ENCODE measurements at places on chromosomes 11 and 22. TPM values are rescaled to one million over a fixed set of nuclear protein-coding genes. Genes with fewer than 3 reads are reported as not detected.

DNA sequence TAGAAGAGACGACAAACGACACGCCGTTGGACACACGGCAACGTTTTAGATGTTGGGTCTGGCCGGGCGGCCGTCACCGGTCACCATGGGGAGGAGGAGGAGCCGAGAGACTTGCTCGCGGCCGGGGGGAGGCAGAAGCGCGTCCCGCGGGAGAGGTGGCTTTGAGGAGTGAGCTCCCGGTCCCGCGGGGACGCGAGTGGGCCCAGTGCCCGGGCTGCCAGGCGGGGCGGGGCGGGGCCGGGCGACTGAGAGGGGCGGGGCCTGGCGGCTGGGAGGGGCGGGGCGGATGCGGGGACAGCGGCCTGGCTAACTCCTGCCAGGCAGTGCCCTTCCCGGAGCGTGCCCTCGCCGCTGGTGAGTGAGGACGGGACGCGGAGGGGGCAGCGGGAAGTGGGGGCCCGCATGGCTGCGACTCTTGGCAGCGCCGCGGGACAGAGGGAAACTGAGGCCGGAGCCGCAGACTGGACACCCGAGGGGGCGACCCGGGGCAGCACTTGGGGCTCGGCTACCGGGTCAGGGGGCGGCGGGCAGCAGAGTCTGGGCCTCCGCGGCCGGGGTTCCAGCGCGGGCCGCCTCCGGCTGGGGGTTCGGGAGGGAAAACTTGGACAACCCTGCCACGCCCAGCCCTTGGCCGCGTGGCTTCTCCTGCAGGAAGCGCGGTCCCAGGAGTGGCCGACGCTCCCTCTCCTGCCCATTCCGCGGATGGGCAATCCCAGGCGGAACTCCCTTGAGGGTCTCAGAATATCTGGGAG is at the start of gene TSPO:
TSS of gene TSPO (plus strand) at position 309 of the 752 bp plus-strand sequence. CDS start 7,680 bp downstream, outside the sequence.
- H3K4me3 ChIP-seq, result peak within 1 kb of the TSS; percentile 86
- peak within 1 kb of the TSS; percentile 80 for H3K27ac ChIP-seq

DNA sequence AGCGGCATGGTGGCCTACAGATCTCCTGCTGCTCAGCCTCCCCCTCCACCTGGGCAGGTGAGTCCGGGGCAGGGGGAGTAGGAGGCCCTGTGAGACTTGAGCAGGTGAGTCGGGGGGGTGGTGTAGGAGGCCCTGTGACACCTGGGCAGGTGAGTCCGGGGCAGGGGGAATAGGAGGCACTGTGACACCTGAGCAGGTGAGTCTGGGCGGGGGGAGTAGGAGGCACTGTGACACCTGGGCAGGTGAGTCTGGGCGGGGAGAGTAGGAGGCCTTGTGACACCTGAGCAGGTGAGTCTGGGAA is 299.3 kb downstream of the BRD1 start:
- no peaks in the 10 kb centered on the region for H3K4me1 ChIP-seq
- H3K27me3 ChIP-seq, result no peaks in the 10 kb centered on the region
- H3K36me3 ChIP-seq, result peaks cover 6% of the 10 kb centered on the region
- H3K27ac ChIP-seq, result no peak overlapping the region

GRCh38 chr11:133719532-133720235 is 125.6 kb downstream of the SPATA19 start:
- no peaks in the 10 kb centered on the region for H3K36me3 ChIP-seq
- no peak overlapping the region for H3K4me3 ChIP-seq
- DNase-seq, result no peak
- H3K4me1 ChIP-seq, result no peaks in the 10 kb centered on the region
- no peaks in the 10 kb centered on the region for H3K27me3 ChIP-seq

DNA sequence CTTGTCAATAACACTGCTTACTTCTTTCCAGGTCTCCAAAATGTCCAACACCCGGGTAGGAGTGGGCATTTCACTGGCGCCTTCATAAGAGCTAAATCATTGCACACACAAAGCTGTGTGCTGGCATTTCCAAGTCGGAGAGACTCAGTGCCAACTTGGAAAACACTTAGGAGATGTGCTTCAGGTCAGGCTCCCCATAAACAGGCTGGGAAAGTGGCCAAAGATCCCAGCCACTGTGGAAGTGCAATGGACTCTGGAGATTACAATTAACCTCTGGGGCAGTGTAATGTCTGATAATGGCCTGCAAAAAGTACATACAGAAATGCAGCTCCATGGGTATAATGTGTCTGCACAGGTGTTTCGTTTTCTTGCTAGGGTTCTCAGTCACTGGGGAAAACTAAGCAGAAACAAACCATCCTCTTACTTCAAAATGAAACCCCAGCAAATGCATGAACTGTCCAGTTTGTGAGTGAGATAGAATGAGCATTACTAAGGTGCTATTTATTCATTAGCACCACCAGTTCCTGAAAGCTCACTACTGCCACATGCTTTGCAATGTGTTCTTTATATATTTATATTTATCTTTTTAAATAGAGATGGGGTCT is 79.0 kb downstream of the ABTB2 start:
- no peaks in the 10 kb centered on the region for H3K27me3 ChIP-seq
- no peak overlapping the region for H3K27ac ChIP-seq
- no peaks in the 10 kb centered on the region for H3K36me3 ChIP-seq
- H3K4me1 ChIP-seq, result peaks cover 3% of the 10 kb centered on the region
- no peak for DNase-seq

GRCh38 chr11:22927793-22928192 is 67.5 kb upstream of the CCDC179 start:
- no peak overlapping the region for H3K4me3 ChIP-seq
- no peaks in the 10 kb centered on the region for H3K36me3 ChIP-seq
- no peaks in the 10 kb centered on the region for H3K27me3 ChIP-seq
- no peaks in the 10 kb centered on the region for H3K4me1 ChIP-seq
- DNase-seq, result no peak
- no peak overlapping the region for H3K27ac ChIP-seq

DNA sequence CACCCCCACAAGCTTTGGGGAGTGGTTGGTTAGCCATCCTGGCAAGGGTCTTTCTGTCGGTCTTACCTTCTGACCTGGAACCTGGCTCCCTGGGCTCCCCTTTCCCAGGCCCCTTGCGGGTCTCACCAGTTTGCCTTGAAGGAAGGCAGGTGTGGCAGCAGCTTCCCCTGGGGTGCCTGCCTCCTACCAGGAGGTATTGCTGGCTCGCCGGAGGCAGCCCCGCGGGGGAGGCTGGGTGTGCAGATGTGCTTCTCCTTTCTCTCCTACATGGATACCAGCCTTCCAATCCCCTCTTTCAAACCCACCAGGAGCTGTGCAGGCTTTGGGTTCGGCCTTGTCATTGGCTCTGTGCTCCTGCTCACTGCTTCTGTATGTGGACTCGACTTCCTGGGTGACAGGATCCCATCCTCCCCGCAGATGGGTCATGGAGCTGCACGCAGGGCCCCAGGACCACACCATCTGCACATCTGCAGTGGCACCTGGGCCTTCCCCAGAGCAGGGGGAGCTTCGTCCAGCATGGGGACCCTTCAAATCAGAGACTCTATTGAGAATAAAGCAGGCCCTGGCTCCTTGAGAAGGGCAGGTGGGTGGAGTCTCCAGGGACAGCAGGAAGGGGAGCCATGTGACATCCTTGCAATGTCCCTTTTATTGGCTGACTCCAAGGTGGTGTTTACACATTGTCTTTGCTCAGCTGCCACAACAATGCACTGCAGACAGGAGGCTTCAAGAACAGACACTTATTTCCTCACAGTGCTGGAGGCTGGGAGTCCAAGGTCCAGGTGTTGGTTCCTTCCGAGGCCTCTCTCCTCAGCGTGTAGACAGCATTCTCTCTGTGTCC is 592.0 kb downstream of the BRD1 start:
- no peak overlapping the region for H3K27ac ChIP-seq
- H3K4me1 ChIP-seq, result no peaks in the 10 kb centered on the region

GRCh38 chr22:27718186-27719035 is 83.1 kb downstream of the MN1 start:
- no peak overlapping the region for H3K27ac ChIP-seq
- H3K36me3 ChIP-seq, result no peaks in the 10 kb centered on the region
- H3K4me3 ChIP-seq, result no peak overlapping the region

- no peak for DNase-seq
- H3K27me3 ChIP-seq, result no peaks in the 10 kb centered on the region
- H3K4me1 ChIP-seq, result peaks cover 4% of the 10 kb centered on the region
- no peak overlapping the region for H3K4me3 ChIP-seq
- H3K36me3 ChIP-seq, result no peaks in the 10 kb centered on the region
Observed at GRCh38 chr11:1928470-1928890, 9.0 kb downstream of the TNNT3 start.

GRCh38 chr11:1267441-1268100 is 41.9 kb downstream of the TOLLIP start:
- DNase-seq, result no peak
- H3K27ac ChIP-seq, result no peak overlapping the region
- H3K27me3 ChIP-seq, result no peaks in the 10 kb centered on the region

DNA sequence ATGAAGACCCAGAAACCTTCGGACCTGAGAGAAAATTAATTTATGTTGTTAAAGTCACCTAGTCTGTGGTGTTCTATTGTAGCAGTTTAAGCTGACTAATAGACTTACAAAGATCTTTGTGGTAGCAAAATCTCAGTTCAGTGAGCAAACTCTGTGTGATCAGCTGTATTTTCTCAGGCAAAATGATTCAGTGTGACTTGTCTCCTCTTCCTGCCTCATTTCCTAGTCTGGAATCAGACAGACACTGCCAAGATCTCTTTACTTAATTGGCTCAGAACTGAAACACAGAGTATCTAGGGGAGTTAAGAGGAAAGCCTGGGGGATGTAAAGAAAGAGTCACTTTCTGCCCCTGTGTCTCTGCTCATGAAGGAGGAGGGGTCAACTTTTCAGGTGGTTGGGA is 564.7 kb downstream of the KCNA4 start:
- H3K27me3 ChIP-seq, result no peaks in the 10 kb centered on the region
- no peak for DNase-seq
- H3K36me3 ChIP-seq, result no peaks in the 10 kb centered on the region
- H3K4me3 ChIP-seq, result no peak overlapping the region
- H3K27ac ChIP-seq, result no peak overlapping the region
- H3K4me1 ChIP-seq, result no peaks in the 10 kb centered on the region

DNA sequence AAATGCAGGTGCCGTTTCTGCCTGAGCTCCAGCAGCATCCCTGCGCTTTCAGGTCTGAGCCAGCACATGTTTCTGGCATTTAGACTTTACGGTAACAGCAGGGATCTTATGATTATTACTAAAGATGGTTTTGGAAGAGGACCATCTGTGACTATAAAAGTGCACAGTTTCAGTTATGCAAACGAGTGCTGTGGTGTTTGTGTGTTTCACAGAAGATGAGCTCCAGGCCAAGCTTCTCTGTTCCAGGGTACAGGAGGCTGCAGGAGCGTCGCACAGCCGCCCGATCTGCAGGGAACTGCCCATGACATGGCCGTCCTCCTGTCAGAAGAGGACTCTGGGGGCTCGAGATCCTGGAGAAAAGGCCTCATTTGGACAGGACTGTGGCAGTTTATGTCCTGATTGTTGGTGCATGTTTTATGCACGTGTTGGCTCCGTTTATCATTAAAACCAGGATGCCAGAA is 297.3 kb downstream of the TBC1D22A start:
- peaks cover 11% of the 10 kb centered on the region for H3K36me3 ChIP-seq
- H3K4me1 ChIP-seq, result no peaks in the 10 kb centered on the region
- H3K4me3 ChIP-seq, result no peak overlapping the region
- no peak for DNase-seq
- H3K27ac ChIP-seq, result no peak overlapping the region

- H3K36me3 ChIP-seq, result no peaks in the 10 kb centered on the region
- H3K27me3 ChIP-seq, result no peaks in the 10 kb centered on the region
- peak; percentile 54 for DNase-seq
- H3K4me3 ChIP-seq, result peak overlapping the region; percentile 77
- peak overlapping the region; percentile 100 for H3K27ac ChIP-seq
Observed at GRCh38 chr22:39910876-39911613, 10.2 kb downstream of the GRAP2 start.

DNA sequence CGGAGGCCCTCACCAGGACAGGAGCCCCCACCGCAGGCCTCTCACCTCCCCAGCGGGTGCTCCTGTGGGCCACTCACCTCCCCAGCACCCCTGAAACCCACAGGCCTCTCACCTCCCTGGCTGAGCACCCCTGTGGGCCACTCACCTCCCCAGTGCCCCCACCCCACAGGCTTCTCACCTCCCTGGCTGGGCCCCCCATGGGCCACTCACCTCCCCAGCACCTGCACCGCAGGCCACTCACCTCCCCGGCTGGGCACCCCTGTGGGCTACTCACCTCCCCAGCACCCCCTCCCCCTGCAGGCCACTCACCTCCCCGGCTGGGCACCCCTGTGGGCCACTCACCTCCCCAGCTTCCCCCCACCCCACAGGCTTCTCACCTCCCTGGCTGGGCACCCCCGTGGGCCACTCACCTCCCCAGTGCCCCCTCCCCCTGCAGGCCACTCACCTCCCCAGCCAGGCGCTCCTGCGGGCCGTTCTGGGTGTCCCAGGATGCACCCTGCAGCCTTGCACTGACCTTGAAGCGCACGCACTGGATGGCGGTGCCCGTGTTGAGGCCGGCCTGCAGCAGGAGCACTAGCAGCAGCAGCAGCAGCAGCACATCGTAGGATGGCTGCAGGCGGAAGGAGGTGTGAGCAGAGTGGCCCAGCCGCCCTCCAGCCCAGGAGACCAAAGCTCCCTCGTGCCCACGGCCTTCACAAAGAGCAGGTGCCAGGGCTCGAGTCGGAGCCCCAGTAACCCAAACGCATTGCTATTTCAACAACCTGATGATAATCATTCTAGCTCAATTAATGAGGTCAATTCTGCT is 5.7 kb upstream of the TTLL8 start:
- peaks cover 15% of the 10 kb centered on the region for H3K27me3 ChIP-seq
- H3K36me3 ChIP-seq, result no peaks in the 10 kb centered on the region
- DNase-seq, result no peak
- H3K27ac ChIP-seq, result no peak overlapping the region
- H3K4me3 ChIP-seq, result no peak overlapping the region

DNA sequence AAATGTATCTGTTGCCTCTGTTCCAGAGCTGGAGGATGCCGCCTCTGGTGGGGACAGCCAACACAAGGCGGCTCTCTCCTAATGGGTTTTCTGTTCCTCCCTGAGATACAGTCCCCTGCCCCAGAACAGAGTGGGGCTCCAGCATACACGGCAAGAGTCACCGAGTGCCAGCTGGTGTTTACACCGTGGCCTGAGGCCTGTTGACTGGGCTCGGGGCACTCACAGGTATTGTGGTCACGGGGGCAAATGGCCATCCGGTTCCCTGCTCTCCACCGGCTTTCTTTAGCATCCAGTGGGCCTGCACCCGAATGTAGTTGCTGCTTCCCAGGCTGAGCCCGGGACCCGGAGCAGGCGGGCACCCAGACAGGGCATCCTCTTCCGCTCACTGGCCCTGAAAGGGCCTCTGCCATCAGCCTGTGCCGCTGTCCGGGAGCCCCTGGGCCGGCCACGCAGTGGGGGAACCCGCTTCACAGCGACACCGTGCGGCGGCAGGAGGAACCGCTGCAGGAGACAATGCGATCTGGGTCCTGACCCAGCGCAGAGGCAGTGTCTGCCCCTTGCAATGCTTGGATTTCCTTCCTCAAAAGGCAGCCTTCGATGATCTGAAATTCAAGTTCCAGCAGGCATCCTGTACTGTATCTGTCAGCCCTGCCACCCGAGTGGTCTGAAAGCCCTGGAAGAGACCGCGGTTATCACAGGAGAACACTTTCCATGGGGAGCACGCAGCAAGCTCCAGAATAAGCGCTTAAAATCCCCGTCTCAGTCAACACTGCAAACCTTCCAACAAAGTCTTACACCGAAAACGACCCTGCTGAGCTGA is 859 bp upstream of the KRTAP5-5 start:
- DNase-seq, result peak; percentile 65
- no peak overlapping the region for H3K27ac ChIP-seq
- no peaks in the 10 kb centered on the region for H3K36me3 ChIP-seq
- H3K4me1 ChIP-seq, result peaks cover 4% of the 10 kb centered on the region
- no peak overlapping the region for H3K4me3 ChIP-seq
- H3K27me3 ChIP-seq, result peaks cover 21% of the 10 kb centered on the region

Gene RNF141
- 21.8 TPM for total RNA-seq

Gene TESMIN
- 7.3 TPM for total RNA-seq

Gene OR5P2
- not detected for total RNA-seq

Gene LMNTD2
- 5.2 TPM for total RNA-seq

Gene PATE4
- total RNA-seq, result not detected

Measured in activated naive CD4-positive, alpha-beta T cell treated with anti-CD3 and anti-CD28 coated beads for 36 hours (primary cell).